ENCODE measurements at places on chromosomes 6 and 20.

DNA sequence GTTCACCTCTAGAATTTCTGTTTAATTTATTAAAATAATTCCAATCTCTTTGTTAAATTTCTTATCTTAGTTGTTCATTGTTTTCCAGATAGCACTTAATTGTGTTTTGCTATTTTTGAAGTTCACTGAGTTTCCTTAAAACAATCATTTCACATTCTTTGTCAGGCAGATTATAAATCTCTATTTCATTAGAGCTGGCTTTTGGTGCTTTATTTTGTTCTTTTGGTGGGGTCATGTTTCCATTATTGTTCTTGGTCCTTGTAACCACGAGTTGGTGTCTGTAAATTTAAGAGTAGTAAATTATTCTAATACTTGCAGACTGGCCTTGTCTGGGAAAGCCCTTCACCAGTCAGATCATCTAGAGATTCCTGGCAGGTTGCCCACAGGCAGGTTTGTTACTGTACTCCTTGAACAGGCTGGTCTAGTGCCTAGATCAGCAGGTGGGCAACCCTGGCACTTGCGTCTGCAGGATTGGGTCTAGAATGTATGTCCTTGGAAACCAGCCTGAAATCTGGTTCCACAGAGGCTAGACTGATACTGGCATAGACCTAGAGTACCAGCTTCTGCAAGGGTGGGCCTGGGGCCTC is 110.4 kb downstream of the ADGB start:
- no peak for DNase-seq

DNA sequence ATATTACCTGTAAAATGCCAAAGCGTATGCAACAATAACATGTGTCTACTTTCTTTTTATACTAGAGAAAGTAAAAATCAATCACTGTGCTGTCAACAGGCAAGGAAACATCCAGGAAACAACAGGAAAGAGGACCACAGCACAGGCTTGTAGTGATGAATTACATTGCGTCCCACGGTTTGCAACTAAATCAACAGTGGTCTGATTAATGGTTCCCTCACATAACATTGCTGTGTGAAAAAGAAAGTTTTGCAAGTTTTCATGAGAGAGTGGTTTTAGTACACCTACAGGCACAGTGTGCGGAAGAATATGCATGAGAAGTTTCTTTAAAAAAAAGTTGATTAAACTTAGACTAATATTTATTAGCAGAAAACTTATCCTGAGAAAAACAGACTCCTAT is 329.5 kb upstream of the HSF2 start:
- no peak for DNase-seq

DNA sequence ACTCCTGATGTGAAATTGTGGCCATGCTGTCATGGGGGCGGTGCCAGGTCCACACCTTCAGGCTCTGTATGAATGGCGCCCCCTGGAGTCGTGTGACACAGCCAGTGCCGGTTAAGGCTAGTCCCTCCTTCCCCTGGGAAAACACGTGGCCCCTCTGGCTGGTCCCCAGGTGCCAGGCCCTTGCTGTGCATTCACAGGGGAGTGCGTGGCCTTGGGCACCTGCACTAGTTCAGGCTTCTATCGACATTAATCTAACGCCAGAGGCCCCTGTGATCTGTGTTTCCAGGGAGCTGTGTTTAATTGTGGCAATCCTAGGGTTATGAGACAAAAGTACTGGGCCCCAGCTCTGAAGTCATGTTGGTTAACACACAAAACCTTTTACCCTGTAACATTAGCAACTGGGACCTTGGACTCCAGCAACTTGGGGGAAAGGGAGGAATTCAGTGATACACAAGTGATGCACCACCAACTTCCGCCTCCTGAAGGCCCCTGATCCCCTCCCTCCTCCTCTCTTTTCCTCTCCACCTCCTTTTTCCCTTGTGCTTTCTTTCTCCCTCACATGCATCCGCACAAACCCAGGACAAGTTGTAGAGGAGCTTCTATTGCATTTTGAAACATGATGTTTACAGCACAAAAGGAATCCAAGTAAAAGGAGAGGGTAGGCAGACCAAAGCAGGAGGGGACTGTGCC is 74.0 kb downstream of the SSR1 start:
- peak; percentile 62 for DNase-seq

DNA sequence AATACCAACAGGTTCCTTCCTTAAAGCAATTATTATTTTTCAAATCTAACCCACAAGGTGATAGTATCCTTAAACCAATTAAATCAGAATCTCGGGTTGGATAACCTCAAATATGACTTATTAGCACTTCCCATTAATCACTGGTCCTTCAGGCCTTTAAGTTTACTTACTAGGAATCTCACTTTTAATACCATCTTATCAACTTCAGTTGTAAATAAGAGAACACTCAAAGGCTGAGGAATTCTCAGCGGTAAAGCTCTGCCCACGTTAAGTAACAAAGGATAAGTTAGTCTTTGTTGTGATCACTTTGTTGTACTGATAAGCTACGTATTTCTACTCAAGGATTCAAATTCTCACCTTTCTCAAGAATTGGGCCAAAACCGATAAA is 82.0 kb downstream of the OR2B2 start:
- no peak for DNase-seq

GRCh38 chr20:58705208-58705926 is 12.8 kb downstream of the NPEPL1 start:
- DNase-seq, result no peak

- DNase-seq, result no peak
Measured at GRCh38 chr6:167238146-167238693, 52.9 kb upstream of the UNC93A start.

- peak; percentile 88 for DNase-seq
Measured at GRCh38 chr6:157647261-157647915, 175.7 kb upstream of the SNX9 start.

DNA sequence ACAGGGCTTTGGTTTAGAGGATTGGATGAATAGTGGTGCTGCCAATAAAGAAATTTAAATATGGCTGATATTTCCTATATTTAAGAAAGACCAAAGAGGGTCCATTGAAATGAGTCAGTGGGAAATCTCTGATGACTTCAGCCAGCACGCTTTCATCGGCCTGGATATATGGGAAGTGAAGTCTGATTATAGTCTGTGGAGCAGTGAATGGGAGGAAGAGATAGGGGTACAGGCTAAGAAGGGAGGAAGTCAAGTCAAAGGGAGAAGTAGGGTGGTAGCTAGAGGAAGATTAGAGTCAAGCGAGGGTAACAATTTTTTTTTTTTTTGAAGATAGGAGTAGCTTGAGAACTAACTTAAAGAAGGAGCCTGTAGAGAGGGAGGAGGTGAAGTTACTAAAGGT is 22.7 kb downstream of the SLC16A10 start:
- no peak for DNase-seq

DNA sequence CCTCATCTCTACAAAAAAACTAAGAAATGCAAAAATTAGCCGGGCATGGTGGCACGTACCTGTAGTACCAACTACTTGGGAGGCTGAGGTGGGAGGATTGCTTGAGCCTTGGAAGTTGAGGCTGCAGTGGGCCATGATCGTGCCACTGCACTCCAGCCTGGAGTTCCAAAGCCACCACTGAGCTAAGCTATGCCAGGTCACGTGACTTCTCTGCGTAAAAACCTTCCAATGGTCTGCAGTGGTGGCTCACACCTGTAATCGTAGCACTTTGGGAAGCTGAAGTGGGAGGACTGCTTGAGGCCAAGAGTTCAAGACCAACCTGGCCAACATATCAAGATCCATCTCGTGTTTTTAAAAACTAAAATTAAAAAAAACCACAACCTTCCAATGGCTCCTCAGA is 1.7 kb downstream of the SF3B5 start:
- DNase-seq, result no peak

- no peak for DNase-seq
Measured at GRCh38 chr6:32086661-32087573, 22.2 kb downstream of the TNXB start.

GRCh38 chr6:45426251-45426650 is 48.5 kb upstream of the SUPT3H start:
- DNase-seq, result no peak
